ELR (cell line): ENCODE measurements at places on chromosomes 11 and 22.
A peak's percentile ranks its signal among the peaks of the same experiment; 100 is the strongest.

DNA sequence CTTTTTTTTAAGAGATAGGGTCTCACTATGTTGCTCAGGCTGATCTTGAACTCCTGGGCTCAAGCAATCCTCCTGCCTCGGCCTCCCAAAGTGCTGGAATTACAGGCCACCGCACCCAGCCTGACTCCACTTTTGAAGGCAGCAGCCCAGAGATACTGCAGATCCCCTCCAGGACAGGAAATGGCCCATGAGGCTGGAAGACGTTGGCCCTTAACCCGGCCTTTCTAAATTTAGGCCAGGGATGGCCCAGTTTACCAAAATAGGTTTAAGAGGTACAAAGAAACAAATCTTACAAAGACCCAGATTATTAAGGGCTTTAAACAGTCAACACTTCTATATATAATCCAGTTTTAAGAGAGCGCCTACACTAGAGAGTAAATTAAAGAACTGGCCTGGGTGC is 32.2 kb downstream of the CPT1A start:
- no peak for DNase-seq

GRCh38 chr11:76209375-76209972 is 3.2 kb upstream of the WNT11 start:
- DNase-seq = no peak

DNA sequence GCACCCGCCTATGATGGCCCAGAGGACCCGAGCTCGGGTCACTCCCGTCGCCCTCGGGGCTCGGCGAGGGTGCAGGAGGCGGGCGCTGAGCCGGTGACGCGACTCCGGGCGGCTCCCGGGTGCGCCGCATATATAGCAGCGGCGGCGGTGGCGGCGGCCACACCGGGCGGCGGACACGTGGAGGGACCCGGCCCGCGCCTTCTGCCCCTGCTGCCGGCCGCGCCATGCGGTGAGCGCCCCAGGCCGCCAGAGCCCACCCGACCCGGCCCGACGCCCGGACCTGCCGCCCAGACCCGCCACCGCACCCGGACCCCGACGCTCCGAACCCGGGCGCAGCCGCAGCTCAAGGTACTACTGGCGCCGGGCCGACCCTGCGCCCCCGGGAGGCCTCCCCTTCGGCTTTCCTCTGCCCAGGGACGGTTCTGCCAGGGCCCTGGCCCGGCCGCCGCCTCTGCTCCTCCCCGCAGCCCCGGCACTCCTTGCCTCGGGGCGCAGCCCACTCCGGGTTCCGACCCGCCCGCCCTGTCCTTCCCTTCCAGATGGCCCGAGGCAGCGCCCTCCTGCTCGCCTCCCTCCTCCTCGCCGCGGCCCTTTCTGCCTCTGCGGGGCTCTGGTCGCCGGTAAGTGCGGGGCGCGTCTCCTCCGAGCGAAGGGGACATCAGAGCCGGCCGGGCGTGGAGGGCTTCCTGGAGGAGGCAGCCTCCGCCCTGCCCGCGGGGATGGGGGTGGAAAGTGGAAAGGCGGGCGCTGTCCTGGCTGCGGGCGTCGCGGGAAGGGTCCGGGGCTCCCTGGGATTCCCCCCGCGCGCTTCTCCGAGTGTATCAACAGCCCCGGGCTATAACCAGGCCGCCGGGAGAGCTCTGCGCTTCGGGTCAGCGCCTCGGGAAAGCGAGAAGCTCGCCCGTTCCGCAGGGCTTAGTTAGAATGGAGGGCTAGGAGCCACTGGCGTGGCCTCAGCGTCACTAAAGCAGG is at the start of gene GAL:
GAL (plus strand) TSS at position 160 of the 972 bp plus-strand sequence; CDS start at position 540, 380 bp downstream.
- DNase-seq = no peak

GRCh38 chr11:88280673-88281316 is 56.7 kb downstream of the CTSC start:
- DNase-seq = no peak

- DNase-seq = peak; percentile 84
Measured at GRCh38 chr22:27139935-27140511, 482.6 kb downstream of the MIAT start.
